Stimulated activated CD8-positive, alpha-beta memory T cell treated with anti-CD3 and anti-CD28 coated beads, Interleukin-12 subunit alpha, Interleukin-12 subunit beta, amount 100 ng/mL, for 4 hours (primary cell): ENCODE measurements at places on chromosomes 7 and 10.

DNA sequence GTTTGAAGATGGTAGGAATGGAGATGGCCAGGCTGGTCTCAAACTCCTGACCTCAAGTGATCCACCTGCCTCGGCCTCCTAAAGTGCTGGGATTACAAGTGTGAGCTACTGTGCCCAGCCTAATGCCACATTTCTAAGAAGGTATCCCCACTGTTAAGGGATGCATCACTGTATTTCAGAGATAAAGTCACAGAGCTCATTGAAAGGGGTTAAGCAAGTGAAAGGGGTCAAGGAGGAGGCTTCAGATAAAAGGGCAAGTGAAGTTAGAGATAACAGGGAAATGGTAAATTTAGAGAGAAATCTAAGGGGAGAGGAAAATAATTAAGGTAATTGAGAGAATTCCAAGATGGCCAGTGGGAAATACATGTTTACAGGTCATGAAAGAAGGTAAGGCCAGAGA is 93.0 kb upstream of the SP4 start:
- no peak for DNase-seq

DNA sequence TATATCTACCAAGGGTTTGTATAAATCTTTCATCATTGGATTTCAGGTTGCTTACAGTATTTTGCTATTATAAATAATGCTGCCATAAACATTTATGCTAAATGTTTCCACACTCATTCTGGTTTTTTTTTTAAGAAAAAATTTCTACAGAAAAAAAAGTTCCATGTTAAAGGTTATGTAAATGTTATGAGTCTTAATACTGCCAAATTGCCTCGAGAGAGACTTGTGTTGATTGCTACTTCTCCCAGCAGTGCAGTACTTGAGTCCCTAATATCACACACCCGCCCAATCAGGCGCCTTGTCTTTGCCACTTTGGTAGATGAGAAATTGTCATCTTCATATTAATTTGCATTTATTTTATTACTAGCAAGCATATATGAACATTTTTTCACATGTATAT is 96.7 kb upstream of the TMEM26 start:
- no peak for DNase-seq

DNA sequence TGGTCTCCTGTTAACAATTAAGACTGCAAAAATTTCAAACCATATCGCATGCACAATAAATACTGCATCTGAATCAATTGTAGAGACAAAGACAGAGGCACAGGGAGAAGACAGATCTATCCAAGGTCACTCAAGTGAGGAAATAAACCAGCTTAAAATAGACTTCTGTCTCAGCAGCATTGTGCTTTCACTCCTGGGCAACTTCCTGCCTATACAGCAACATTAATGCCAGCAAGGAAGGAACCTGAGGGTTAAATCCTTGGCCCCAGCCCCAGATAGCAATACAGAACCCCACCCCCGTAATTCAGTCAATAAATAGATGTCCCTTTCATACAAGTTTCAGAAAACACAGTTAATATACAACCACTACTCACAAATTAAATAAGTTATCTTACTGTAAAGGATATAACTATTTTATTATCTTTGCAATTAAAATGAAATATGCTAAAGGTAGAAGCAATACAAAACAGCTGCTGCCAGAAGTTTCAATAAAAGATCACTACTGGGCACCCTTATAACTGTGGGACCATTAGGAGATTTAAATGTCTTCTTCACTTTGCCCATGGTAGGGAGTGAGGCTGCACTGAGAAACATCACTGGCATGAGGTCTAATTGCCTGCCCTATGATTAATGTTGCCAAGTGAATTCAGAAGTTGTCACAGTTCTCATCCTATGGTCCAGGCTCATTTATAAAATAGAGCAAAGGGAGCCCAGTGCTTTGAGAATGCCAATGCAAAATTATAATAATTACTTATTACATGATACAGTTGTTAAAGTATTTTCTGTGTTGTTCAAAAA is 49.4 kb downstream of the CAV1 start:
- DNase-seq = no peak

DNA sequence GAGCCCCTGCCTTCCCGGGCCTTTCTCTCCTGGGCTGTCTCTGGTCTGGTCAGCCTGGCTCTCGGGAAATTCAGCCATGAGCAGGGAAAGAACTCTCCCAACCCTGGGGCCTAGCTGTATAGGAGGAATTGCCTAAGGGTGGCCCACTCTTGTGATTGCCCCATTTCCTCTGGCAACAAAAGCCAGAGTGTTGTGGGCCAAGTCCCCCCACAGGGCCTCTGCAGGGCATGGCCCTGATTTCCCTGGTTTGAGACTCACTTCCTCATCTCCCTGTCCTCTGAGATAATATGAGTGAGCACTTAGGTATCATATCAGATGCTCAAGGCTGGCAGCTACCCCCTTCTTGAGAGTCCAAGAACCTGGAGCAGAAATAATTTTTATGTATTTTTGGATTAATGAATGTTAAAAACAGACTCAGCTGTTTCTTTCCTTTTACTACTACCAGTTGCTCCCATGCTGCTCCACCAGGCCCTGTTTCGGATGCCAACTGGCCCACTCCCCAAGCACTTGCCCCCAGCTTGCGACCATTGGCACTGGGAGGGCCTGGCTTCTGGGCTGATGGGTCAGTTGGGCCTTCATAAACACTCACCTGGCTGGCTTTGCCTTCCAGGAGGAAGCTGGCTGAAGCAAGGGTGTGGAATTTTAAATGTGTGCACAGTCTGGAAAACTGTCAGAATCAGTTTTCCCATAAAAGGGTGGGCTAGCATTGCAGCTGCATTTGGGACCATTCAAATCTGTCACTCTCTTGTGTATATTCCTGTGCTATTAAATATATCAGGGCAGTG is 11.4 kb downstream of the IRF5 start:
- no peak for DNase-seq

- DNase-seq = no peak
Measured at GRCh38 chr7:28573059-28573553, 160.8 kb downstream of the CREB5 start.

GRCh38 chr10:6142644-6143043 is 53.8 kb downstream of the RBM17 start:
- DNase-seq = no peak

- no peak for DNase-seq
Measured at GRCh38 chr10:127210936-127211466, 14.6 kb upstream of the INSYN2A start.

DNA sequence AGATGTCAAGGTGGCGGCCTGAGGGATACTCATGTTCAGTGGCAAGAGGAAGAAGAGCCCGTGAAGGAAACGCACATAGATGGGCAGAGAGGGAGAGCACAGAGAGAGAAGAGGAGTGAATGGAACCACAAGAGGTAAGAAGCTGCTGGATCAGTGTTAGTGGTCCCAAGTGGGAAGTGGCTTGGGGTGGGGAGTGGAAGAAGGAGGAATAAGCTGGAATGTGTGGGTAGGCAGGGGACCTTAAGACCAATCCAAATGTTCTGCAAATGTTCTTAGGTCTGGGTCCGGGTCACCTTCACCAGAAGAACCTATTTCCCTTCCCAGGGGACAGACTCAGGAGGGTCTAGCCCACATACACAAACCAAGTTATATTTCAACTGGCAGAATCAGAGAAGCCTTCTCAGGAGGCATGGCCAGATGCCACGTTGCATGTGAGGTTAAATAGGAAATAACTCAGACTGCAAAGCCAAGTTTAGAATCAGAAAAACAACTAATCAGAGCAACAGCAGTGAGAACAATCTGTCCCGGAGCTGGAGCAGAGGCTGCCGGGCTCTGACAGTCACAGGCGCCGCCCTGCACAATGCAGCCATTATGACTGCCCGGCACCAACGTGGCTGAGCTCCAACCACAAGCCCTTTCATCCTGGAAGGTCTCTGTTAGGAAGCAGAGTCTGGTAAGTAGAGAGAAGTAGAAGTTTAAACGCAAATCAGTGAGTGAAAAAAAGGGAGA is 78.6 kb upstream of the ARMC3 start:
- no peak for DNase-seq

DNA sequence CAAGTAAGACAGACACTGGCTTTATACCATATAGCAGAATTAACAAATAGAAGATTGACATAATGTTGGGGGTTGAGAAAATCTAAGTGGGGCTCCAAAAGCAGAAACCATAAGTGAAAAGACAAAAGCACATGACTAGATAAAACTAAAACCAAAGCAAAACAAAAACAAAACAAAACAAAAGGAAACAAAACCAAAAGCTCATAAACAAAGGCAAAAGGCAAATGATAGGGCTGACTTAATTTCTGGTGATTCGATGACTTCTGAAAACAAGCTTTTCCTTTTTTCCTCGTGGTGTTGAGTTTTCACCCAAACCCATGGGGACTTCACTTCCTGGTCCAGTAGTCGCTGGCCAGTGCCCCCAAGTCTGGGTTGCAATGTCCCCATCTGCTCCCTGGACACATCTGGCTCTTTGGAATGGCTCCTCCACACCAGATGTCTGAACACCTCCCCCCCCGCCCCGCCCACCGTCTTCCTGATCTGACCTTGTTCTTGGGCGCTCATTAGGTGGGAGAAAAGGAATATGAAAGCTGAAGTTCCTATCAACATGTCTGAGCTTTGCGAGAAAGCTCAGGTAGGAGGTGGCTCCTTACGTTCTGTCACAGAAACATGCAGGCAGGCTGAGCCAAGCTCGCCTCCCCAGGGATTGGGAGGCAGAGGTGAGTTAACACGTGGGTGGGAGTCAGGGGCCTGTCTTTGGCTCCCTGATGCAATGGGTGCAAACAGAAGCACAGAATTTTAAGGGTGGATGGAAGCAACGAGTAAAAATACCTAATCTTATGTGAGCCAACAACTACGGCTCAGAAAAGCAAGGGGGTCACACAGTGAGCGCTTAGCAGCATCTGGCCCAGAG is 121.0 kb downstream of the NEURL1 start:
- no peak for DNase-seq

DNA sequence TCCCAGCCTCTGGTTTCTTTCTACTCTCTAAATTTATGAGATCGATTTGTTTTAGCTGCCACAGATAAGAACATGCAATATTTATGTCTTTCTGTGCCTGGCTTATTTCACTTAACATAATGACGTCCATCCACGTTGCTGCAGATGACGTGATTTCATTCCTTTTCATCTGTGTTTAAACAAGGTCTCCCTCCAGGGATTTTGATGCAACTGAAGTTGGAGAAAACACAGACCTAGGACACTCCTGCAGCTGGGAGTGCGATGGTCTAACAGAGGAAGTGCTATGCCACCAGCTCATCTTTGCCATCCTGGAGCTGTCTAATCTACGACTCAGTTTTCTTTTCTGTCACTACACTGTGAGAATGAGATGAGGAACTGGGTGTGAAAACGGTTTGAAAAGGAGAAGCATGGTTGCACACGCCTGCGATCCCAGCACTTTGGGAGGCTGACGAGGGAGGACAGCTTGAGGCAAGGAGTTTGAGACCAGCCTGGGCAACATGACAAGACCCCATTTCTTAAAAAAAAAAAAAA is 1.5 kb upstream of the KCTD7 start:
- DNase-seq = no peak

GRCh38 chr10:70970830-70971229 is 82.5 kb upstream of the PCBD1 start:
- DNase-seq = no peak

GRCh38 chr10:18610517-18610916 is 40.9 kb downstream of the NSUN6 start:
- no peak for DNase-seq

GRCh38 chr7:20596653-20597052 is 18.8 kb upstream of the ABCB5 start:
- DNase-seq = no peak
